ENCODE measurements at places on chromosomes 16 and 17. TPM values are rescaled to one million over a fixed set of nuclear protein-coding genes. Genes with fewer than 3 reads are reported as not detected.

Gene ATP2A3
- 91.7 TPM for total RNA-seq

Gene C17orf100
- total RNA-seq = 2.1 TPM

Gene C16orf96
- total RNA-seq = 0.05 TPM

Gene CACNG5
- total RNA-seq = not detected

Gene GINS3
- 14.2 TPM for total RNA-seq

Gene EPOP
- total RNA-seq = 9.7 TPM

Gene CD79B
- total RNA-seq = 113 TPM

Gene PRSS33
- total RNA-seq = not detected

Gene PKD1
- 44.9 TPM for total RNA-seq

Gene BPTF
- 69.1 TPM for total RNA-seq

Gene COG8
- total RNA-seq = 38.6 TPM

Gene FZD2
- total RNA-seq = 4.3 TPM

Gene PLA2G10
- not detected for total RNA-seq

Gene B4GALNT2
- not detected for total RNA-seq

Gene TPSD1
- total RNA-seq = not detected

Gene TPSG1
- total RNA-seq = not detected

Gene TNRC6C
- 5.4 TPM for total RNA-seq

Gene WDR81
- total RNA-seq = 22.4 TPM

Gene DDX42
- 109 TPM for total RNA-seq

Gene ACADVL
- total RNA-seq = 182 TPM

Gene AOC2
- total RNA-seq = 1.9 TPM

Gene KRT28
- not detected for total RNA-seq

Gene SMG1
- total RNA-seq = 66.7 TPM

Gene HAS3
- total RNA-seq = 0.56 TPM

Gene RAB26
- 0.33 TPM for total RNA-seq

Gene ACAP1
- 257 TPM for total RNA-seq

Gene CRYBA1
- total RNA-seq = not detected

Gene MYH1
- total RNA-seq = not detected

Gene RIPOR1
- total RNA-seq = 37.0 TPM

Gene IL34
- total RNA-seq = not detected

Gene TNFSF13
- total RNA-seq = 14.6 TPM

Gene CHRNE
- total RNA-seq = 0.10 TPM

Gene CMTM1
- total RNA-seq = 3.0 TPM

Gene SCARF1
- total RNA-seq = 1.4 TPM

Gene CIBAR2
- not detected for total RNA-seq

Gene CDRT15L2
- total RNA-seq = not detected

Gene AOC3
- total RNA-seq = 0.56 TPM

Gene ESRP2
- 0.29 TPM for total RNA-seq

Gene CTRL
- 3.6 TPM for total RNA-seq

Gene LRRC37A
- 1.8 TPM for total RNA-seq

Gene CEP112
- 0.21 TPM for total RNA-seq

All from GM12878 (cell line).